ENCODE measurements at places on chromosomes 2 and 18.

DNA sequence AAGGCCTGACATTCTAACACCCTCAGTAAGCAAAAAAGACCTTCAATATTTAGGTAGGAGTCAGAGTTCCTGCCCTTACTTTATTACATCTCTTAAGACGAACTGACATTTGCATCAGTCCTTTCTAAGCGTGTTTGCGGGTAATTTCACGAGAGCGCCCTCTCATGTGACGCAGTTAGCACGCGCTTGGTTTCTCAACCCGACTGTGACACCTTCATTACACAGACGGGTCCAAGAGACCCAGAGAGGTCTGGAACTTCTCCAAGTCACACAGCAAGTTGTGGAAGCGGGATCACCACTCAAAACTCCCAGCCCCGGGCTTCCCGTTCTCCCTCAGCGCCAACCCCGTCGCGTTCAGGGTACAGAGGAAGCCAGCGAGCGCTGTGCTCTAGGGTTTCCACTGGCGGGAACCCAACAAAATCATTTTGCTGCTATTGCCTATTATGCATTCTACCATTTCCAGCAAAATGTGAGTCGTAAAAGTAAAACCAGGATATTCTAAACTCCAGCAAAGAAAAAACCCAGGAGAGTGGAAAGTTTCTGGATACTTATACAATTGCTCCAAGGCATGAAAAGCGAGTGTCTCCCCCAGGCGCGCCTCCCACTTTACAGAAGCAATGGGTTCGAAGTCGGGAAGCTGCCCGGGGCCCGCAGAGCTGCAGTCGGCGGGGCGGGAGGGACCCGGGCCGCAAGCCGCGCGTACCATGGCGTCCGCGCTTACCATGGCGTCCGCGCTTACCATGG lies 601 bp downstream of the ENOSF1 start:
- peak; percentile 65 for DNase-seq

GRCh38 chr2:85502720-85503119 lies 36.2 kb upstream of the MAT2A start:
- no peak for DNase-seq

GRCh38 chr2:199988151-199988550 lies 32.8 kb downstream of the MAIP1 start:
- DNase-seq = no peak

GRCh38 chr2:1859671-1860450 lies 115.5 kb upstream of the PXDN start:
- no peak for DNase-seq

GRCh38 chr2:28058791-28059190 lies 168.3 kb downstream of the BABAM2 start:
- no peak for DNase-seq

DNA sequence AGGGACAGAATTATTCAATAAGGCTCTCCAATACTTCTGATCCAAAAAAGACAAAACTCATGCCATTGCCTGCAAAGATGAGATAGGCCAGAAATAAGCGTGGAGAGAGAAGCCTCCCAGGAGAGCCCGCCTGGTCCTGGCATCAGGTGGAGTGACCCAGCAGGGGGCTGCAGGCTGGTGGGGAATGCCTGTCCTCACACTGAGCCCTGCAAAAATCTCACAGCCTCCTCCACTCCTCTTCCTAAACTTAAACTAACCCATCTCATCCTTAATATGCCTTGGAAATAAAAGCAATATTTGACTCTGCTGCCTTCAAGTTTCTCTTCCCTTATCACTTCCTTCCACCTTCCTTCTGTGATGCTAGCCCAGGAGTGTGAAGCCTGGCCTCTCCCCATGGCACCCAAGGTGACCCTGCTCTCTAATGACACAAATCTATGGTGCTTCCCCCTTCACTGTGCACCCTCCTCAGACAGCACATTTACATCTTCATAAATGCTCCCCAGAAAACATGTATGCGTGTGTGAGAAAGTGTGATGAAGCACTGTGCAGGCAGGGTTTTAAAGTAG lies 218.4 kb downstream of the ANAPC1 start:
- DNase-seq = no peak

DNA sequence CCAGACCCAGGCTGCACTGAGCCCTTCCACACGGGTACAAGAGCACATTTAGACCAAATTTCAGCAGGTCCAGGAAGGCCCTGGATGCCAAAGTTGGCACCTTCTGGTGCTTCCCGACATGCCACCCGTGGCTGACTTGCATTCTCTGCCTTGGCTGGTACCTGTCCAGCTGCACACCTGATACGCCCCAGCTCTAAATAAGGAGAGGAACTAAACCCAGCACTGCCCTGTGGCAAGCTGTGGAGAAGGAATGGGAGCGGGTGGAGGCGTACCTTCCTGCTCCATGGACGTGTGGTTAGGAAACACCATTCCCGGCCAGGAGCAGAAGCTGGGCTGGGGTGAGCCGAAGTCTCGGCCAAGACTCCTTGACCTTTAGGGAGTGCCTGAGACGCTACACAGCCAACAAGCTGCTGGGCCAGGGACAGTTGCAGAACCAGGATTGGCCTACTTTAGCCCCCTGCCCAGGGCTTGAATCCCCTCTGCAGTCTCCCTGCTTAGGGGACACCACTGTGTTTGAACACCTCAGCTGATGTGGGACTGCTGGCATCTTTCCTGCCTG lies 86.5 kb upstream of the TAF1B start:
- no peak for DNase-seq

All from effector memory CD8-positive, alpha-beta T cell (primary cell).